Endothelial cell of umbilical vein (primary cell): ENCODE measurements at places on chromosomes 3 and 15. TPM values are rescaled to one million over a fixed set of nuclear protein-coding genes. Genes with fewer than 3 reads are reported as not detected.

TTBK2 gene
- 3.5 and 4.4 TPM in 2 replicates for polyA plus RNA-seq

GPR87 gene
- polyA plus RNA-seq, result not detected in 2 replicates

C15orf40 gene
- polyA plus RNA-seq, result 14.1 and 15.4 TPM in 2 replicates

TBL1XR1 gene
- 26.5 and 26.9 TPM in 2 replicates for polyA plus RNA-seq

PROS1 gene
- polyA plus RNA-seq, result 2.5 and 2.6 TPM in 2 replicates

PSTPIP1 gene
- polyA plus RNA-seq, result not detected in 2 replicates

HRG gene
- not detected in 2 replicates for polyA plus RNA-seq

RPL29 gene
- 2,177 and 2,233 TPM in 2 replicates for polyA plus RNA-seq

DNA sequence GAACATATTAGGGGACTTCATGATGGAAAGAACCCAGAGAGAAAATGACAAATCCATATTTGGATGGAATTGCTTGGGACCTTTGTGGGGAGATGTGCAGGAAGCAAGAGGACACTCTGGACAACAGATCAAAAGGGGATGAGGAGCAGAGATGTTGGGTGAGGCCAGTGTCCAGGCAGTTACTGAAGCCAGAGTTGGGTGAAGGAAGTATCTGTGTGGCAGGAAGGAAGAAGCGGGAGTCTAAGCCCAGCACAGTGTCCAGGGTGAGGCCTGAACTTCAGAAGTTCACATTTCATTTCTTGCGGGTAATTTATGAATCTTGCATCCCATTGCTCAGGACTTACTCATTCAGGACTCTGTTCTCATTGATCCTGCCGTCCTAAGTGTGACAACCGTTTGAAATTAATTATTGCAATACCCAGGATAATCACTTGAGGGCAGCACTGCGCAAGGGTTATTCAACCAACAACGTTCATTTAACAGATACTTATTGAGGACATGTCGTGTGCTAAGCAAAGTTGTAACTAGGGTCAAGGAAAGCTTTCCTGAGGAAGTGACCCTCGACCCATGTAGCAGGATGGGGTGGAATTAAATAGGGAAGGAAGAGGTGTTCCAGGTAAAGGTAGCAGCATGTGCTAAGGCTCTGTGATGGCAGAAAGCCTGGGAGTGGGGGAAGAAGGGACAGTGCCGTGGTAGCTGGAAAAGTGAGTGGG, 61.3 kb upstream of the CMTM8 start:
- DNase-seq, result peak; percentile 85

- no peak for DNase-seq
These were observed 252.0 kb downstream of the NR2F2 start for GRCh38 chr15:96582473-96582872.

DNA sequence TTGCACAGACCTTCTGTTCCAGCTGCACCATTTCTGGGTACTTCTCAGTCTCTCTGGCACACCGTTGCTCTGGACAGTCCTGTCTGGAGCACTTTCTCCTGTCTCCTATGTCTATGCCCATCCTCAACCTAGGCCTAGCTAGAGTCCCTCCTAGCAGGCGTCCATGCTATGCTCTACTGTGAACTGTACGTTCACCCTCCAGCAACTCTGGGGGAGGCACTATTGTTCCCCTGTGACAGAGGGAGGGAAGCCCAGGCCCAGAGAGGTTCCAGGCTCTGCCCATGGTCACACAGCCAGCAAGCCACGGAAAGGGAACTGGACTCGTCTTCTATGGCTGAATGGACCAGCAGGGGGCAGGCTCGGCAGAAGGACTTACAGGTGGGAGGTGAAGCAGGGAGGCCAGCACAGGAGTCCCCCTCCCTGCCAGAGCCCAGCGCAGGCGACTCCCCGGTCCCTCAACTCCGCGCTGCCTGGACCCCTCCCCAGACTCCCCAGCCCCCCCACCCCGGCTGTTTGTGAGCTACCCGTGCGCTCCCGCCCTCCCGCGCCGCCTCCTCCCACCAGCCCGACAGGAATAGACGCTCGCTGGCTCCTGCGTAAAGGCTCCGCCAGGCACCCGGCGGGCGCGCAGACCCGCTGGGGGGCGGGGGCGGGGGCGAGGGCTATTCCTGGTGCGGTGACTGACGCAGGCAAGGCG, 1.7 kb upstream of the LINGO1 start:
- DNase-seq, result peak; percentile 48

DNA sequence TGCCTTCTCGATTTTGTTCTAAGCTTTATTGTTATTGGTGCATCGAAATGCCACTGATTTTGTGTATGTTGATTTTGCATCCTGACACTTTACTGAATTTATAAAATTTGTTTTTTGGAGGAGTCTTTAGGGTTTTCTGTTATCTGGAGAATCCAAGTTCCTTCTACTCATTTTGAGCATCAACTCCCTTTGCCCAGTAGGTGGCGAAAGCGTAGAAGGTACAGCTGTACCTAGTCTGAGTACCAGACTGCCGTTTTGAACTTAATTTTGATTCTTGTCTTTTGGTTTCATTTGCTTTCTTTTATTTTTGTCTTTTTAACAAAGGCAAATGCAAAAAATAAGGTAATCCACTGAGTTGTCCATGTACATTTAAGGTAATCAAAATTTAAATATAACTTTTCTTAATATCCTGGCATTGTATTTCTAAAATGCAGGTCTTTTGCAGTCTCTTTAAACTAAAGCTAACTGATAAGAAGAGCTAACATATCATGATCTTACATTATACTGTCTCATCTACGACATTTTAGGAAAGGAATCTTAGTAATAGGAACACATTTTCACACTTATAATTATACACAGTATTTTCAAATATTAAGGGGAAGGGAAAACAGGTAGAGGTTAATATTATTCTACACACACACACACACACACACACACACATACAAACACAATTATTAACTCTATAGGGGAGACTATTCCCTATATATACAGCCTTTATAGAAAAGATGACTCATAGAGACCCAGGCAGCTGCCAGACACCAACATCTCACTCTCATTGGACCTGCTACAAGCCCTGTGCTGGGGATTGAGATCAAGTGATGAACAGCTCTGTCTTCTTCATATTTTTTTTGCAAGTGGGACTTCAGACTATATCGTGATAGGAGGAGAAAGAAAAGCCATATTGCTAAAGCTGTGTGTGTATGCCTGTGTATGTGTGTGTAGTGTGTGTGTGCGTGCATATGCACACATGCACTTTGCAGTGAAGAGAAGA, 71.8 kb downstream of the SYNPR start:
- peak; percentile 47 for DNase-seq

DNA sequence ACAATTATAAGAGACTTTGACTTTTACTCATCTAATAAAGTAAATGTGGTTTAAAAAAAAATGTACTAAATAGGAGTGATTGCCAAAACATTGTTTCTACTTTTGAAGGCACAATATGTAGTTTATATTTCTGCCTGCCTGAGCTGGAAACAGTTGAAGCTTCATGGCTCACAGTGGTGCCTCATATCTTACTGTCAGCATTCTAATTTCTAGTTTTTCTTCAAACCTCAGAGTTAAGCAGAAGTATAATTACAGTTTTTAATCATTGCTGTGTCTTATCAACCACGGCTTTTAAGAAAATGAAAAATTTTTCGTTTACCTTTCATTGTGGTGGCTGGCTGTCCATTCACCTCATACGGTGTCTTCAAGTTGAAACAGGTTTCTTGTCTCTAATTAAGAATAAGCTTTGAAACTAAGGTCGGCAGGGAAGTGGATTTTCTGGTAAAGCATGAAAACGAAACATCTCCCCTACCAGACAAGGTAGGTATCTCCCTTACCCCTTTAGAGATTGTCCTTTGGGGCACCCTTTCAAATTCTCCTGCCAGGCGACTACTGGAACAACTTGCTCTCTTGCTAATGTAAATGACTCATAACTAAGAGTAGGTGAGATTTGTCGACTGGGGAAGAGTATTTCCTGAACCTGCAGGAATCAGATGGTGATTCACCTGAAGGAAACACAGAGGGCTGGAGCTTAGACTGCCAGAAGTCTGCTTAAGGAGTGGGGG, at the start of gene GPR87:
Gene GPR87, minus strand, starts transcription at position 554 of the 725 bp plus-strand sequence. CDS start 16,720 bp downstream, outside the sequence.
- DNase-seq, result no peak

GRCh38 chr15:31598620-31599019, 272.0 kb downstream of the KLF13 start:
- DNase-seq, result no peak

GRCh38 chr3:29525254-29525881, 244.5 kb downstream of the RBMS3 start:
- DNase-seq, result peak; percentile 93

DNA sequence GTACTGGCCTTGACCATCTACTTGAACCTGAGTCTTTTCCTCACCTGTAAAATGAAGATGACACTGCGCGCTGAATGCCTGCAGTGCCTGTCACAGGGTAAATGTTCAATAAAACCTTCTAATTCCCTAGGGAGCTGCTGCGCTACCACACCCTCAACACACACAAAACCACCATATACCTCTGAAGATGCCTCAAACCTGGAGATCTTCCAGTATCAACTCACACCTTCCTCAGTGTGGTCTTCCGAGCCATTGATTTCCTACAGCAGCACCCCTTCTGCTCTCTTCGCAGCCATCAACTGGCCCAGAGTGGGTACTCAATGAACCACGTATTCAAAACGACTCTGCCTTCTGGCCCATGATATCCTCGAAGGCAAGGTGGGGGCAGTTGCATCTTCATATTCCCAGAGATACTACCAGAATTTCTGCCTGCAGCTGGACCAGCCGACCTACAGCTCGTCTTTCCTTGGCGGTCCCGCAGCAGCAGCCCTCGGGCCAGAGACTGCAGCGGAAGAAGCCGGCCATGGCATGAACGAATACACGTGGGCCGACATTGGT, 695 bp downstream of the RPL32 start:
- no peak for DNase-seq

GRCh38 chr3:192275741-192276355, 451.5 kb downstream of the FGF12 start:
- peak; percentile 42 for DNase-seq

GRCh38 chr3:115986555-115987207, 363.4 kb downstream of the GAP43 start:
- DNase-seq, result no peak

DNA sequence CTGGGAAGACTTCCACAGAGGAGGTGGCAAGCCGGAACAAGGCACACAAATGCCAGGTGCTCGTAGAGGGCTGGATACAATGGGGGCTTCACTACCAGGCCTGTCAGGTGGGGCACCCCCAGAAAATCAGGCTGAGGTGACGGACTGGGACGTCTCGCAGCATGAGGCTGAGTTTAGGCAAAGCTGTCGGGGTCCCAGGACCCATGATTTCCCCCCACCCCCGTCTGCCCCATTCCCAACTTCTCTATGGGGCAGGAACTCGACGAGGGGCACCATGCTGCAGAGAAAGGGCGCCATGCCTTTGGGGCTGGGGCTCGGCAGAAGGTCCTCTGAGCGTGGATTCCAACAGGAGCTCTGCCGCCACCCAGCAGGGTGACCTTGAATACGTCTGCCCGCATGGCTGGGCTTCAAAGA, 65.7 kb upstream of the HES1 start:
- DNase-seq, result no peak

- no peak for DNase-seq
These were observed 65.0 kb downstream of the CEMIP start for GRCh38 chr15:80844011-80844732.

DNA sequence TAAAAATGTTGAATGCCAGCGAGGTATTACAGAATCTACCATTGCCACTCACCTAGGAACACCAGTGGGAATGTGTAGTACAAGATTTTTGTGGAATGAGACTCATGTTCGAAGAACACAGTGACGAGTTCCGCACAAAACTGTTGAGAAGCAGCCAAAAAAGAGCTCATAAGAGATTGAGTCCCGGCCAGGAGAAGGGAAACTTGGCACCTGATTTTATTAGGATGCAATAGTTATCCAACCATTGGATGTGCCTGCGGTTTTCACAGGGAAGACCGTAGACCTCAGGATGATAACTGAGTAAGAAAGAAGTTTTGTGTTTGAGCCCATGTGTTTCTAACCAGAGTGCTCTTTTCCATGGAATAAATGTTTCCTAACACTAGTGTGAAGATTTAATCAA, 88.9 kb downstream of the PTPRG start:
- DNase-seq, result no peak

DNA sequence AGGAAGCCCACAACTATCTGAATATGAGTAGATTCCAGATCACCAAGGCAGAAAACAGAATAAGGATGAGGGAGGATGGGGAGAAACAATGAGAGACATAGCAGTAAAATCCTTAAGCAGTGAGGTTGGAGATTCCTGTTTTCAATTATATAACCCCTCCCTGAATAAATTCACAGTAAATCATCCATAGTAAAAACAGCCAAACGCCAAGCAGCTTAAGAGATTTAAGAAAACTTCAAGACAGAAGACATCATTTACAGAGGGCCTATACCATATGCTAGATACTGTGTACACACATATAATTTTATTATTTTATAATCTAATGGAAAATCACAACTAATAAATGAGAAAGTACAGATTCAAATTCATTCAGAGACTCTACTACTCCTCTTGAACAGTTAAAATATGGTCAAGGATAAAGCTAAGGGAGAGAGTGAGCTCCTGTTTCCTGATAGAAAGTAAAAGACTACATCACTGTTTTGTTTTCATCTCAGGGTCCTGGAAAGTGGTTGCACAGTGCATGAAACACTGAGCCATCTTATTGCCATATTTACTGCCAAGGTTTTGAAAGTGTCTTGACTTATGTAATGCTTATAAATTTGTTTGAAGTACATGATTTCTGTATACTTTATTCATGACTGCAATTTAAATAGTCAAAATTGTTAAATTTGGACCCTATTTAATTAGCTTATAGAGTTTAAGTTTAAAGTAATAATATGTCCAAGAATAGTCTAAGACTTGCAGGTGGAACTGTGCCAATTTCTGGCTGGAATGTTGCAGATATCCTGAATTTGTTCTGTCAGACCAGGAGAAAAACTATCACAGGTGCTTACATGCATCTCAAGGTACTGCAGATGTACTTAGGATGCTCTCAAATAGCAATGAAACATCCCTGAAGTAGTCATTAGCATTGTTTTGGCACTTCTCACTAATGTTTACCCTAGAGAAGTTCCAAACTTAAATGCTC, 141.4 kb downstream of the TBL1XR1 start:
- DNase-seq, result peak; percentile 35

- DNase-seq, result peak; percentile 71
These were observed 204.0 kb upstream of the NANOGP8 start for GRCh38 chr15:35289024-35289617.

GRCh38 chr3:13041113-13041776, 32.0 kb downstream of the IQSEC1 start:
- DNase-seq, result no peak

GRCh38 chr15:100769043-100769974, 110.3 kb upstream of the ALDH1A3 start:
- no peak for DNase-seq

- DNase-seq, result no peak
These were observed 430.7 kb upstream of the CFAP20DC start for GRCh38 chr3:59480486-59480995.

DNA sequence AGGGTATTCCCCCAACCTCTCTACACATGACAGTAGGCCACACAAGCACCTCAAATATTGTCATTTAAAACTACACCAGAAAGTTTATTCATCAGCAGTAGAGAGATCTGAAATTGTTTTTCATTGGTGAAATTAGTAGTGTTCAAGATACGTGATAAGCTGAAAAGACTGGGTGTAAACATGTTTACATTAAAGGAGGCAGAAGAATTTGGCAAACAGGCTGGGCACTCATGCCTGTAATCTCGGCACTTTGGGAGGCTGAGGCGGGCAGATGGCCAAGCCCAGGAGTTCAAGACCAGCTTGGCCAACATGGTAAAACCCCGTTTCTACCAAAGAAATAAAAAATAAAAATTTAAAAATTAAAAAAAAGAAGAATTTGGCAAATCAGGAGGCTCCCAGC, 255.6 kb downstream of the FOXP1 start:
- DNase-seq, result no peak
